DMS53 (cell line): ENCODE measurements at places on chromosomes 7 and 10.

GRCh38 chr10:23384364-23384763 is 39.8 kb upstream of the C10orf67 start:
- no peak for DNase-seq

- no peak for DNase-seq
These were observed 276.9 kb upstream of the KLF14 start for GRCh38 chr7:131010717-131011431.

DNA sequence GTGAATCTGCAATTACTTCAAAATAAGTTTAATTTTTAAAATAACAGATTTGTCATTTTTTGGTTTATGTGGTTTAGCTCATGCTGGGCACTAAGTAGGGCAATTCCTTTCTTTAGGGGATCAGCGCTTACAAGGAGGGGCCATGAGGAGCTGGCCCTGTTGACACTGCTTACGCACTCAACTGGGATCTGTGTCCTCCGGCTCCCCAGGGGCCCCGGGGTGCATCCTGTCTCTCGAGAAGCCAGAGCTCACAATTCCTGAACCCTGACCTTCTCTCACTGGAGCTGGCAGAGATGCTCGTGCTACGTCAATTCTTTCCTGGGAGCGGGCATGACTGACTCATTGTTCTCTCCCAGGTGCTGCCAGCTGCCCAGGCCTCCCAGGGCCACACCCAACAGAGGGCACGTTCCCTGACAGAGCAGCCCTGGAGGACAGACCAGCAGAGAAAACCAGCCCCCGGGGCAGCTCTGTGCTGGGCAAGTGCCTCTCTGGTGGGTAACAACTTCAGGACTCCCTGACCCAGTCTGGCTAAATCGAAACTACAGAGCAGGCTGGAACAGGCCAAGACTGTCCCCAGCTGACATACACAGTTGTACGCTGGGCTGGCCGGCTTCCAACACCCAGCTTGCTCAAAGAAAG is 36.8 kb downstream of the CTBP2 start:
- peak; percentile 92 for DNase-seq

DNA sequence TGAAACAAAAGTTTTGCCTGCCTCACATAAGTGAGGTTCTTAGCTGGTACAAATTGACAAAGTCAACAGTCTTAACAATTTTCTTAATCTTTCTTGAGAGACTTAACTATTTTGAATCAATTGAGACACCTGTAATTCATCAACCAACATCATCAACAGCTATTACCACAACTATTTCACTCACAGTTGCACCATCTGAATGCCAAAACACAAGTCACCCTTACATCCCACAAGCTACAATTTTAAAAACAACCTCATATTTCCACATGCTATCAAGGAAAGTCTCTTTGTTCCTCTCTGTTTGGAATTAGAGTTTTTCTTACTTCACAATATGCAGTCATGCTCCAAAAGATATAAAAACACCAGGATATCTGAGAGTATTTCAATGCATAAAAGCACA is 4.9 kb downstream of the SMURF1 start:
- DNase-seq: no peak

- no peak for DNase-seq
These were observed 269.5 kb upstream of the AKR1E2 start for GRCh38 chr10:4556527-4556926.

GRCh38 chr10:114195079-114195478 is 15.9 kb downstream of the TDRD1 start:
- no peak for DNase-seq

DNA sequence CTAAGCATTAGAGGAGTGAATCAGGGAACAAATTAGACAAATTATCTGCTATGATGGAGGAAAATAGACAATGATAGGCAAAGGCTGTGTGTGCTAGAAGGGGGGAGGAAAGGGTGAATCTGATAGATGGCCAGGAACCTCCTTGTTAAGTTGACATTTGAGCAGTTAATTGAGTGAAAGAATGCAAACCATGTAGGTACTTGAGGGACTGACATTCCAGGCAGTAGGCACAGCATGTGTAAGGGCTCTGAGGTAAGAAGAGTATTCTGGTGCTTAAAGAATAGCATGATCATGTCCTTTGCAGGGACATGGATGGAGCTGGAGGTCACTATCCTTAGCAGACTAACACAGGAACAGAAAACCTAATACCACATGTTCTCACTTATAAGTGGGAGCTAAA is 48.6 kb upstream of the TES start:
- peak; percentile 9 for DNase-seq

DNA sequence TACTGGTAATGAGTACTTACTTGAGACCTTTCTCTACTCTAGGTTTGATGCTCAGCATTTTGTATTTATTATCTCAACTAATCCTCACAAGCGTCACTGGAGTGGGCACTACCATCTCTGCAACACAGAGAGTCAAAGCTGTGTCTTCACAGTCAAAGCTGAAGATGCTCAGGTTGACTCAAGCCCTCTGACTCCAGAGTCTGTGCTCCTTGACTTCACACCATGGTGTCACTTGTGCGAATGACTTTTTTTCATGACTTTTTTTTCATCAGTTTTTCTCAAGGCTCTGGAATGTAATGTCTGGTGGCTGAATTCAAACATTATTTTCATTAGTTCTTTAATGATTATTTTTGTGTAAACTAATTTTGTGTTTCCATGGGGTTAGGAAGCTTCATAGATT is 30.4 kb upstream of the TARP start:
- no peak for DNase-seq

GRCh38 chr10:63603709-63604445 is 82.7 kb downstream of the REEP3 start:
- DNase-seq: no peak

DNA sequence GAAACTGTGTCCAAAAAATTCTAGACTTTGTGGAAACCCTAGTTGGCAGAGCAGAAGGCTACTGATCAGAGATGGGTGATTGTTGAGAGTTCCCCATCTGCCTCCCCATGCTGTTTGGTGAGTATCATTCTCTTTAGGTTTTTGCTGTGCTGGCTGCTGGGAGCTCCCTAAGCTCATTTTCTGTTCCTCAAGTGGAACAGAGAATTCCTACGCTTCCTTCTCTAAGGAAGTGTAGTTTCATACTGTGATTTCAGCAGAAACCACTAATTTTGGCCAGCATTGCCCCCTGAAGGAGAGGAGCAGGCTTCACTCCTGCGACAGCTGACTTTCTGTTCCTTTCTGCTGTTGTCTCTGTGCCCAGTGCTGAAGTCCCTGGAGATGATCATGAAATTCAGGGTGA is 355.3 kb upstream of the NPVF start:
- DNase-seq: no peak

- DNase-seq: no peak
These were observed 389.9 kb upstream of the AKR1E2 start for GRCh38 chr10:4436103-4436502.

GRCh38 chr7:121083138-121083789 is 94.8 kb downstream of the CPED1 start:
- peak; percentile 26 for DNase-seq

DNA sequence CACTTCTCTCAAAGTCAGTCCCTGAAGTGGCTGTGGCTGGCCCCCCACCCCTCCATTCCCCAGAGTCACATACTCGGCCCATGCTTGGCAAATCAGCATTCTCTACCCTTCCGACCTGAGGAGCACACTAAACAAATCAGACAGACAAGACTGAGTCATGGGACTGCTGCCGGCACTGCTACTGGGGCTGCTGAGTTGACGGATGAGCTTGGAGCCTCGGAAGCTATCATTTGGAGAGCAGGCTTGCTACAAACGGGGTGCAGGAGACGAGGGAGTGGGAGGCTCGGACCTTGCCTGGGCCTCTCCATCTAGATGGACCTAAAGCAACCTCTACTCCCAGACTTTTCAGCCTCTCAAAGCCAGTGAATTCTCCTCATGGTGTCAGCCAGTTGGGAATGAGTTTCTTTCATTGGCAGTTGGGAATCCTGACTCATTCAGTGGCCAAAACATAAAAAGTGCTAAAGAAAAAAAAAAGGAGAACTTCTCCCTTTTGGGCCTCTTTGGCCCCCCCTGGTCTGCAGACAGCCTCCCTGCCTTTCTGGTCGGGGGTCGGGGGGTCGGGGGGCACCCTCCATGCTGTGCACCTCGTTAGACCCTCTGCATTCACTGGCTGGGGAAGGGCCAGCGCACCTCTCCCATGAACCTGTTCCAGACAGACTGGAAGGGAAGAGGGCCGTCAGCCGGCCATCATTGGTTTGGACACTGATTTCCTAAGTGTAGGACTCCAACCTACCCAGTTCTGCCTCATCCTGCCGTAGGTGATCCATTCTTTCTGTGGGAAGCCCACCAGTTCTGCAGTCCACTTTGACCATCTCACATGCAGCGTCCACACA is 52.3 kb upstream of the COL13A1 start:
- no peak for DNase-seq
